Stimulated activated CD8-positive, alpha-beta memory T cell treated with anti-CD3 and anti-CD28 coated beads, Interleukin-2, amount 100 ng/mL, for 1 hour (primary cell): ENCODE measurements at places on chromosomes 2 and 18.

GRCh38 chr2:114610677-114611076, 168.2 kb downstream of the DPP10 start:
- no peak for DNase-seq

GRCh38 chr2:218783688-218784087, 1.7 kb downstream of the CYP27A1 start:
- no peak for DNase-seq

- no peak for DNase-seq
Observed at GRCh38 chr2:184875911-184876310, 277.6 kb downstream of the ZNF804A start.

DNA sequence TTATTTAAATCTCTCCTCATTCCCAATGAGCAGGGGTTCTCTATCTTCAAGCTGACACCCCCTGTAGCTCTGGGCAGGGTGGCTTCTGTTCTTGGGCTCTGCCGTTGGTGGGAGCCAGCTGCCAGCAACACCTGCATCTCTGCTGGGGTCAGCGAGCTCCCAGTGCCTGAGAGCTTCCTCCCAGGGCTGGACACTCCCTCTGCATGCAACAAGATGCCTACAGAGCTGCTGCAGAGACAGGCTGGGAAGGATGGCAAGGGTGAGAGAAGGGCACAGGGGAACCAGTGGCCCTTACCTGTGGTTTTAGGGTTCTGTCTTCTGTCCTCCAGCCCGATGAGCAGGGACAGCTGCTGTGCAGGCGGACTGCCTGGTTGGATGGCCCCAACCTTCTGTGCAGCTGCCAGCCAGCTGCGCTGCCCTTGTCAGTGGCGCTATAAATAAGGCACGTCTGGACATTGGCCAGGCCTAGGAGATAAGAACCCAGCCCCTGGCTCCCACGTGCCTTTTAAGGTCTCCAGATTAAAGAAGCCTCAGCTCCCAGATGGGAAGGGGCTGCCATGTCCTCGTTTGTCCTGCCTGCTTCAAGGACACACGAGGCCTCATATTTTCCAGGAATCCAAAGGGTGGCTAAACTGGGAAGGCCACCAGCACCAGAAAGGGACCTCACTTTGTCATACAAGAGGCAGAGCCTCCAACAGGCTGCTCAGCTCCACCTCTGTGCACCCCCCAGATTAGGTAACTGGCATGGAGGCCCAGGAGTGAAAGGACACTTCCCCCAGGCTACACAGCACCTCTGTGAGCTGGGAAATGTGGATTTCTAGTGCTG, 39.5 kb upstream of the FHL2 start:
- no peak for DNase-seq

DNA sequence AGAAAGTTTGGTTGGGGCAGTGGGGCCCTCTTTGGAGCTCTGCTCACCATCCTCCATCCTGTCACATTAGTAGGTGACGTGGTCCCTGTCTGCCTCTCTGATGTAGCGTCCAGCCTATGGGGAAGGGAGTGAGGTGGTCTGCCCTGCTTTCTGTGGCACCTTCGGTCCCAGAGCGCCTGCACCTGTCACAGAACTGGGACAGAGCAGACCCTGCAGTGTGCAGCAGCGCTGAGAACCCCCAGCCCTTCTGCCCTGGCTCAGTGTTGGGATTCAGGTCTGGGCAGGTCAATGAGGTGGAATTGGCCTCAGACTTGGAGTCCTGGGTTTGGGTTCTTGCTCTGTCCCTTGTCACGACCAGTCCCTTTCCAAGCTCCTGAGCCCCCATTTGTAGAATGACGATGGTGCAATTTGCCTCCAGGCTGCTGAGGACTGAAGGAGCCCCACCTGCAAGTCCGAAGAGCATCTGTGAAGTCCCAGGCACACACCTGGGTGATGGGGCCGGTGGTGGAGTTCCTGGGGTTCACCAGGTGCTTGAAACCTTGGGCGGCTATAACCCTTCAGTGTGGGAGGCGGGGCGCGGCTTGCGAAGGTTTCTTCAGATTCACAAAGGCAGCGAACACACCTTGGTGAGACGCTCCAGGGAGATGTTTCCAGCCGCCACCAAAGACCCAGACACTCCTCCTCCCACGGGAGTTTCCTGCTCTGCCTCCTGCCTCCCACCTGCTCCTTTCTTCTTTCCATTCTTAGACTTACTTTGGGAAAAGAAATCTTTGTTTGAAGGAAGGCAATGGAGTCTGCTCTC, 265.4 kb upstream of the HDAC4 start:
- no peak for DNase-seq

- no peak for DNase-seq
Observed at GRCh38 chr2:230472621-230473018, 56.6 kb downstream of the SP100 start.
